Left hindlimb (tissue), 1 donor: ENCODE measurements at places on chromosomes 4 and X.

GRCh38 chr4:3199653-3200422, 49.1 kb upstream of the MSANTD1 start:
- no peak for DNase-seq

DNA sequence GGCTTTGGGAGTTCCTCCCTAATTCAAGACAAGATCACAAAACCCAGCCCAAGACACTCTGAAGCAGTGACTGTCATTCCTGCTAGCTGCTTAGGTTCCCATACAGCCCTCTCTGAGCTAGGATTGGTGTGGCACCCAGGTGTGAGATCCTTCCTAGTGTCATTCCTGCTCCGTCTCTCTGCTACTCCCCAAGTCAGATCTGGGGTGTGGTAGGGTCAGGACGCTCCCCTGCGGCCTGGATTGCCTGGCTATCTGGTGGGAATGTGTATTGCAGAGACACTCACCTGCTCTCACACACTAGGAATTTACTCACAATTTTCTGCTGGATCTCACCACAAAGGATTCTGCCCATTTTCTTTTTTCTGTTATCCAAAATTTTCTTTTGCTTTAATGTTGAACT, 560.8 kb upstream of the ATOH1 start:
- DNase-seq: no peak

DNA sequence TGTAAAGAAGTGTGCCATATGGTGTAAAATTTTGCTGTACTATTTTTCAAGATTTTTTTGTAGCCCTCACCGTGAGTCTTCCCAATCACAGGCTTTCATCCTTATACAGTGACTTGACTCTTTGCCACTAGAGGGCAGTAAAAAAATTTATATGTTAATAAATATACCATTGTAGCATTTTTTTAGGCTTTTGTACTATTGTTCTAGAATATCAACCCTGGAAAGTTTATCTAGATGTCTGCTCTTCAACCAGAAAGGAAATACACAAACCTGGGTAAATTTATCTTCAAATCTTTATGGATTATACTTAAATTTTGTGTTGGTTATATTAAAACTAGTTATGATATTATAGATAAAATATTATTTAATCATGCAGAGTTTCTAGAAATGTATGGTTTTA, 235.3 kb downstream of the TENM3 start:
- no peak for DNase-seq

DNA sequence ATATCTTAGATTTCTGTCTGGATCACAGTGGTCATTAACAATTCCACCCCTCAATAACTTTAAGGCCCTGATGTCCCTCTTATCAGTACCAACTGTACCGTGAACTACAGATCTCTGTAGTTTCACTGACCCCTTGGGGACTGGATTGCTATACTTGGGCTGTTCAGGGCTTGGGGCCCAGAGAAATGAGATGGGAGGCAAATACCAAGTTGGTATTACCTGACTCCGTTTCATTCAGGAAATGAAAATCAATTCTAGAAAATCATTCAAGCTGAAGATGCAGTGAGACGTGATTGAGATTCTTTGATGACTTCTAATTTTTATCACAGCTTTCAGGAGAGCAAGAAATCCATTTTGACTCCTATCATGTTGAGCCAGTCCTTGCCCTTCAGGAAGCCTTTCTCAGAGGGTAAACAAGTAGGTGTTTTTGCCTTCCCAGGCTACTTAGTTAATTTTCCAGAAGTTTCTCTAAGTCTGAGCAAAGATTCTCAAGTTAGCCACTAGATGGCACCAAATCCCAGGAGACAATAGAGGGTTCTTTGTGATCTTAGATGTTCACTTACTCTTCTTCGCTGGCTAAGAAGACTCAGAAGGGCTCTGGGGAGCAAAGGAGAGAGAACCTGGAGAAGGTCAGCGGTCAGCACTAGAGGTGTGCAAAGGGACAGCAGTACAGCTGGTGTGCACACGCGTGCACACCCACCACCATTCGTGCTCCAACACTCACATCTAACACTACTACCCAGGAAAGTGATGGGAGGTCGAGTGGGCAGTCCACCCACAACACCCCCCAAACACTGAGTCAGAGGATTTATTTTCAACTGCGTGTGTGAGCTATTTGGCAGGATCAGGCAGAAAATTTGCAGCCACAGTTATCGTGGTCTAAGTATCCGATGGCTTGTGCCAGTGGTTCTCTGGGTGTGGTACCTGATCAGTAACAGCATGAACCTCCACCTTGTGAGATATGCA, 7.4 kb downstream of the HNRNPH2 start:
- no peak for DNase-seq

GRCh38 chr4:158121161-158121579, 51.7 kb downstream of the GASK1B start:
- no peak for DNase-seq

GRCh38 chr4:86942185-86942666, 7.4 kb downstream of the AFF1 start:
- no peak for DNase-seq

GRCh38 chrX:132751063-132751690, 207.3 kb downstream of the HS6ST2 start:
- peak; percentile 65 for DNase-seq

DNA sequence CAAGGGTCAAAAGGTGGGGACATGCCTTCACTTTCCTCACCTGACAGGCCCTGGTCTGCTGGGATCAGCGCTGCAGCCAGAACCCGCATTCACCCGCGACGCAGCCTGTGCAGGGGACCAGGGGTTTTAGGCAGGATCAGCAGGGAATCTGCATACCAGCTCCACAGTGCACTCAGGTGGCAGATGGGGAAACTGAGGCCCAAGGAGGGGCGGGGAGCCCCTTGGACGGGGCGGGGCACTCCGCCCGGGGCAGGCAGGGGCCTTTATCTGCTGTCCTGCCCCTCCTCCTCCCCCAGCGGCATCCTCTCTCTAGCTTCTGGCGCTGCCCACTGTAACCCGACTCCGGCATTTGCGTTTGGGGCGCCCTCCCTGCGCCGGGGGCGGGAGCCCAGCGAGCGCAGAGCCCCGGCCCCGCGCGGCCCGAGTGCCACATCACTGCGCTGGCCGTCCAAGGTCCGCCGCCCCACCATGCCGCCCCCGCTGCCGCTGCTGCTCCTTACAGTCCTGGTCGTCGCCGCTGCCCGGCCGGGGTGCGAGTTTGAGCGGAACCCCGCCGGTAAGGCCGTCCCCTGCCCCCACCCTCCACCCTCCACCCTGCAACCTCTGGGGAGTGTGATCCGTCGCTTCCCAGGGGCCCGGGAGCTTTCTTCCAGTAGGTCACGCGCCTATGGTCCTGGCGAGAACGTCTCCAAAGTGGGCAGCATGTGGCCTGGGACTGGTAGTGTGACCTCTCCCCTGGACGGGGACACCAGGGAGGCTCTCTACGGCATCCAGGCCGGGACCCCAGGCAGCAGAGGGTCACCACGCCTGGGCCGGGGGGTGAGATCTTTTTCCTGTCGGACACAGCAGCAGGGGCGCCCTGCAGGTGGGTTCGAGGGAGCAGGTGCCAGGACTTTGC, at the start of gene CPZ:
Gene CPZ (plus strand): TSS at position 400 of the 898 bp plus-strand sequence. CDS start 69 bp downstream, at position 469.
- peak; percentile 63 for DNase-seq

- DNase-seq: no peak
These were observed 17.1 kb upstream of the CD40LG start for GRCh38 chrX:136630881-136631280.

DNA sequence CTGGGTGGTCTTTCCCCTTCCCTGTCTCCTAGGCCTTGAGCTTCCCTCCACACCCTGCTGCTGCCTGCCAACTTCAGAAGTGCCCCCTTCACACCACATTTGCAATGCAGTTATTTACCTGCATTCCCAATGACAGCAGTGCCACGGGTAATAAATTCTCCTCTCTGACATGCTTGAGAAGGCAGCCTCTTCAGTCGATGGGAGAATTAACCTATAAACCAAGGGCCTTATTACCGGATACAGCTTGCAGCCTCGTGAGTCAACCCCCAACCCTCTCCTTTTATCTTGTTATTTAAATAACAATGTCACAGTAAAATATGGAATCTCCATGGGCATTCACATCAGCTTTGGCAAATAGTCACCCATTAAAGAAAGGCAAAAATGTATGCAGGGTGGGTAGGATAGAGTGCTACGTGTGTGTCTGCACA, 34.7 kb upstream of the LGI2 start:
- DNase-seq: no peak

GRCh38 chr4:64251781-64252180, 157.5 kb downstream of the TECRL start:
- DNase-seq: no peak

- DNase-seq: no peak
These were observed 76.3 kb downstream of the PTTG2 start for GRCh38 chr4:38036548-38036947.

- DNase-seq: no peak
These were observed 139.2 kb downstream of the NWD2 start for GRCh38 chr4:37383579-37384229.

GRCh38 chrX:115333446-115333845, 43.9 kb downstream of the LUZP4 start:
- no peak for DNase-seq

DNA sequence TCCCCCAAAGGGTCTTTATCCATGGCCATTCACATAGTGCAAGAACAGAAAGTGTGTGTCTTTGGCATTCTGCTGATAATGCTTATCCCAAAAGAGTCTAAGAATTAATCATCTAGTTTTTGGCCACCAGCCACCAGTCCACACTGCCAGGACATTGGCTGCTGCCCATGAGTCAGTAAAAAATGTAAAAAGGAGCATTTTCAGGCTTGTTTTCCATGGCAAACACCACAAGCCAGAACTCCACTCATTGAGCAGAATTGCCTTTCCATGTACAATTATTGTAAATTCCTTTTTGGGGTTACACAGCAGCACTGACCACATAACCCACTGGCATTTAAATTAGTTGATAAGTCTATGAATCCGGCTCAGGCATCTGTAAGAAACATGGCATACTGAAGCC, 89.2 kb upstream of the PRDX4 start:
- DNase-seq: no peak

GRCh38 chr4:5364406-5364805, 313.1 kb downstream of the STK32B start:
- no peak for DNase-seq

GRCh38 chr4:115489279-115489678, 375.9 kb upstream of the NDST4 start:
- no peak for DNase-seq

- DNase-seq: no peak
These were observed 339.8 kb upstream of the GATB start for GRCh38 chr4:152100379-152101201.

- DNase-seq: no peak
These were observed 62.8 kb downstream of the UCHL1 start for GRCh38 chr4:41319553-41319952.

- no peak for DNase-seq
These were observed 2.4 kb upstream of the FAM50A start for GRCh38 chrX:154441564-154441963.
